ENCODE measurements at places on chromosomes 1 and 21. TPM values are rescaled to one million over a fixed set of nuclear protein-coding genes. Genes with fewer than 3 reads are reported as not detected.

Gene RHD
- not detected for total RNA-seq

Gene DNAJC6
- total RNA-seq = 1.2 TPM

Gene ETV3L
- total RNA-seq = not detected

DNA sequence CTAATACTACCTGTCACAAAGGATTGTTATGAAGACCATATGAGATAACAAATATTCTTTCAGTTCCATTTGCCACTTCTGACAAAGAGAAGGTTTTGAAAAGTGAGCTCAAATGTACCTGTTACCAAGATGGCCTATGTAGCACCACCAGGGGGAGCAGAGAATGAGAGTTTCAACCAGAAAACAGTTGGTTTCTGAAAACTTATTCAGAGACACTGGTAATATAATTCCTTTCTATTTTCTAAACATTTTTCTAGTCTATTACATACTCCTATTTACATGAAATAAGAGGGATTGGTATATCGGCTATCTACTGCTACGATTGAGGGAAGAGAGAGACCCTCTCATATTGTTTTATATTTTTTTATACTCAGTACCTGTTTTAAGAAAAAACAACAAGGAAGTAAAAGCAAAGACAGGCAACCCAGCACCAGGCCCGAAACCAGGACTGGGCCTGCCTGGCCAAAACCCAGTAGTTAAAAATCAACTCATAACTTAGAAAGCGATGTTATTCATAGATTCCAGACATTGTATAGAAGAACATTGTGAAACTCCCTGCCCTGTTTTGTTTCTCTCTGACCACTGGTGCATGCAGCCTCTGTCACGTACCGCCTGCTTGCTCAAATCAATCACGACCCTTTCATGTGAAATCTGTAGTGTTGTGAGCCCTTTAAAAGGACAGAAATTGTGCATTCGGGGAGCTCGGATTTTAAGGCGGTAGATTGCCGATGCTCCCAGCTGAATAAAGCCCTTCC lies 48.3 kb downstream of the IL23R start:
- peak; percentile 22 for DNase-seq

DNA sequence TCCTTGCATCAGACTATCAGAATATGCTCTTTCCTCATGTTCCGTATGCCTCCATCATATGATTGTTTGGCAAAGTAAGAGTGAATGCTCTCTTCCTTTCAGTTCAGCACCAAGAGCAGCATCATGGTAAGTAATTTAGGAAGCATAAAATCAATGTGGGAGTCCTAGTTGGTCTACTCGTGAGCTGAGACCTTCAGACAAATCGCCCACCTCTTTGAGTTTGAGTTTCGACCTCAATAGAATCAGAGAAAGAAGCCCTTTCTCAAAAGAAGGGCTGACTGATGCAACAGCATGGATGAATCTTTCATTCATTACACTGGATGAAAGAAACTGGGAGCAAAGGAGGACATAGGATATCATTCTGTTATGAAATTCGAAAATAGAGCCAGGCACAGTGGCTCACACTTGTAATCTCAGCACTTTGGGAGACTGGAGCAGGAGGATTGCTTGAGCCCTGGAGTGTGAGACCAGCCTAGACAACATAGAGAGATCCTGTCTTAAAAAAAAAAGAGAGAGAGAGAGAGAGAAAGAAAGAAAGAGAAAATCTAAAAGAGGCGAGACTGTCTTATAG lies 112.5 kb downstream of the ZC3H11B start:
- no peak for DNase-seq

DNA sequence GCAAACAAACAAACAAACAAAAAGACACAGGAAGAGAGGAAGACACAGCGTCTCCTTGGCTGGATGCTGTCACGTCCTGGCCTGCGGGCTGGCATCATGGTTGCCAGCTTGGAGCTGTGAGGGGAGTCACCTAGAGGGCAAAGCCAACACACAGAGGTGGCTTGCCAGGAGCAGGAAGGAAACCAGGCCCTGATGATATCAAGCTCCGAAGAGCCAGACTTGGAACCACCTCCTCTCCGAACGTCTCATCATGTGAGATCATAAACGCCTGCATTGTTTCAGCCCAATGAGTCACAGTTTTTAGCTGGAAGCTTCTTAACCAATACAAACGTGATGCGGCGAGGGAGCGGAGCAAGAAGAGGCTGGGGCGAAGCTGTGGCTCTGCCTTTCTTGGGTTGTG lies 8.7 kb downstream of the PLA2G2D start:
- DNase-seq = no peak

DNA sequence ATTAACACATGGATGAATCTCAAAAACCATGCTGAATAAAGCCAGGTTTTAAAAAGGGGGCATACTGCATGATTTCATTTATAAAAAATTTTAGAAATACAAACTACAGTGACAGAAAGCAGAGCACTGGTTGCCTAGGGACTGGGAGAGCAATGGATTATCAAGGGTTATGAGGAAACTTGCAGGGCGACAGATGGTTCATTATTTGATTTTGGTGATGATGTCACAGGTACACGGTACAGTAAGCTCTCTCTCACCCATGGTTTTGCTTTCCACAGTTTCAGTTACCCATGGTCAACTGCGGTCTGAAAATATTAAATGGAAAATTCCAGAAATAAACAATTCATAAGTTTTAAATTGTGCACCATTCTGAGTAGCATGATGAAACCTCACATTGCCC lies 14.1 kb downstream of the VAMP4 start:
- no peak for DNase-seq

GRCh38 chr1:3068564-3069431 lies at the start of gene PRDM16:
PRDM16 (plus strand) TSS chr1:3069203; CDS start chr1:3069260, 57 bp downstream.
- DNase-seq = peak; percentile 41

DNA sequence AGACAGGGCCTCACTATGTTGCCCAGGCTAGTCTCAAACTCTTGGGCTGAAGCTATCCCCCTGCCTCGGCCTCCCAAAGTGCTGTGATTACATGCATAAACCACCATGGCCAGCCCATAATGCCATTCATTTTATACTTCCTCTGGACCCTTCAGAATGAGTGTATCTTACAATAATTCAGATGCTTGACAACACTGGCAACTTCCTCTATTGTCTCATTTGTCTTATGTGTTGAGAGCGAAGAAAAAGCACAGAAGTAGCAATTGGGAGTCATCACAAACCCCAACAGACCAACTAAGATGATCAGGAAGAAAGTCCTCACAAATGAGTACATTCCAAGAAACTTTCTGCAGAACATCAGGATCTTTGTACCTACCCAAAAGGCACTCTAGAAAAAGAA lies 191.9 kb downstream of the RERE start:
- no peak for DNase-seq

Measured in natural killer cell (primary cell).